Activated T-helper 9 cell treated with anti-CD3 and anti-CD28 coated beads, Interleukin-2, amount 50 U/mL, for 16 hours (primary cell): ENCODE measurements at places on chromosomes 4 and X.

DNA sequence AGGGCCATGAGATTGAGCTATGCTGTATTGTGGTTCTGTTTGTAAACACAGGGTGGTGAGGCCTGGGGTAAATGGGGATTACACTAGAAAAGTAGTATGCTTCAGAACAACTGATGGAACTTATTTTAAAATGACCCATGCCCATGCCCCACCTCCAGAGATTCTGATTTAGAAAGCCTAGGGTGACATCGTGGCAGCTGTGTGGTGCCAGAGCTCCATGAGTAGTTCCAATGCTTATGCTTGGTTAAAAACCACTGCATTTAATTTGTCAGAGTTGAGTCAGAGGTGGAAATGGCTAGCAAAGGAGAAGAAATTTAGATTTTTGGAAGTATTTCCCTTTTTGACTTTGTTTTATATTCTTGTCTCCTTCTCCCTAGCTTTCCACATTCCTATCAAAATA is 63.4 kb upstream of the PDE5A start:
- DNase-seq, result no peak

- DNase-seq, result no peak
Observed at GRCh38 chr4:107125496-107125895, 89.4 kb upstream of the DKK2 start.

- DNase-seq, result no peak
Observed at GRCh38 chr4:72375073-72375736, 193.8 kb downstream of the ADAMTS3 start.

DNA sequence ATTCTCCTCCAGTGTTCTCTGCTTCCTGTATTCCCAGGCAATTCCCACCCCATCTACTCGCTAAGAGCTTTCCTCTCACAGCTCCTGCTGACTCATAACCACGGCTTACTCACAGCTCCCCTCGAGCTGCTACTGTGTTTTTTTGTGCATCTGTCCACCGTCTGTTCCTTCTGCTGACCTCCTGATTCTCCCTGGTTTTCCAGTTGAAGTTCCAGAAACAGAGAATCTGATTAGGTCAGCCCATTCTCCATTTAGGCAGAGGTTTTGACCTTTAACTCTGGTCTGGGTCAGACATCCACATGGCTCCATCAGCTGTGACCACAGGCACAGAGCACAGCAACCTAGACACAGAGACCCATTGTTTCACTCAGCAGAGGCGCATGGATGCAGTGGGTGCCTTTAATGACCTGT is 5.5 kb upstream of the SMIM20 start:
- no peak for DNase-seq

DNA sequence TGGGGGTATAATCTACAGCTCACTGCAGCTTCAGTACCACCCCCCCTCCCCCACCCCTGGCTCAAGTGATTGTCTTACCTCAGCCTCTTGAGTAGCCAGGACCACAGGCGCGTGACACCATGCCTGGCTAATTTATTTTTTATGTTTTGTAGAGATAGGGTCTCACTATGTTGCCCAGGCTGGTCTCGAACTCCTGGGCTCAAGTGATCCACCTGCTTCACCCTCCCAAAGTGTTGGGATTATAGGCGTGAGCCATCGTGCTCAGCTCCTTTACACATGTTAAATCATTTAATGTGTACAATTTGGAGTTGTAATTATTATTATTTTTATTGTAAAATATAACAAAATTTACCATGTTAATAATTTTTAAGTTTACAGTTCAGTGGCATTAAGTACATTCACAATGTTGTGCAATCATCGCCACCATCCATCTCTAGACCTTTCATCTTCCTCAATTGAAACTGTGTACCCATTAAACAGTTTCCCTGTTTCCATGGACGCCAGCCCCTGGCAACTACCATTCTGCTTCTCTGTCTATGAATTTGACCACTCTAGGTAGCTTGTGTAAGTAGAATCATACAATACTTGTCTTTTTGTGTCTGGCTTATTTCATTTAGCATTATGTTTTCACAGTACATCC is 6.1 kb downstream of the SLAIN2 start:
- DNase-seq, result no peak

GRCh38 chrX:36573720-36574119 is 434.4 kb upstream of the FAM47C start:
- DNase-seq, result no peak

DNA sequence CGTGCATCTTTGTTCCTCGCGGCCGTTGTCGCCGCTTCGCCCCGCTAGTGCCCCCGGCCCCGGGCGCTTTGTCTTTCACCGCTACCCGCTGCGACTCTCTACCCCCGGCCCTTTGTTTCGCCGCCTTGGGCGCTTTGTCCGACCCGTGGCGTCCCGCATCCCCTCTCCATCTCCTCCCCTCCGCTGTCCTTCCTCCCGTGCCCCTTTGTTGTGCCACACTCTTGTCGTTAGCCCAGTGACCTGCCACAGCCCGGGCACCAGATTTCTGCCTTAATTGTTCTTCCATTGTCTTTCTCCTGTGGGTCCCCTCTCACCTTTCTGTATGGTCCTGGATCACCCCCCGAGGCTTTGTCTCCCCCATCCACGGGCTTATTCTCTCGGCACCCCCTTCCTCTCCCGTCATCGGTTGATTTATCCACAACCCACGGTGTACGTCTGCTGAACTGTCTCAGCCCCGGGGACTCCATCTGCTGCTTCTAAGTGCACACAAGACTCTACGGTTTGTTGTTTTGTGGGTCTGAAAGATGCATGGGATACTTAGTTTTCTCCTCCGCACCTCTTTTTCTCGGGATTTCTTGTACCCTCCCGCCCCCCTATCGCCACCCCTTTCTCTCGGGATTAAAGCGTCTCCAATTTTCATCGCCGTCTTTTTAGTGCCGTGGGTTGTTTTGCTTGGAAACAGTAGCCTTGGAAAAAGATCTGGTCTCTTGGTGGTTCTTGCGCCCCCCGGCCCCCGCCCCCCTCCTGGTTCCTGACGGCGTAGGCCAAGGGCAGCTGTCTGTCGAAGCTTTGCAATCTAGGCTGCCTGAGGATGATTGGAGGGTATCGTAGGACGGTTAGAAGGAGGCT is 783 bp downstream of the RBPJ start:
- peak; percentile 27 for DNase-seq

DNA sequence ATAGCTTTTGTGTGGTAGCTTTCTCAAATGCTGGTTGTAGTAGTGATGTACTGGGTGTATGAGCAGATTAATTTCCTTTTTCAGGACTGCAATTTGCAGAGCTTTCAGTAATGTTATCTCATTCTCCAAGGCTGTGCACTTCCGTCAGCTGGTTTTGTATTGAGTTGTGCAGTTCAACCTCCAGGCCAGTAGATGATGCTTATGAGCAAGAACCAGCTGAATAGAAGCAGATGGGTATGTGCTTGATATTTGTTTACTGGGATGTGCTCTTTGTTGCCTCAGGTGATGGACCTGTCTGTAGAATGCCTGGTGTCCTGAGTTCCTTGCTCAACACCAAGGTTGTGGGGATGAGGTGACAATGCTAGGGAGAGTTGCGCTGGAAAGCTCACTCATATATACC is 462.8 kb downstream of the PCDH18 start:
- no peak for DNase-seq

GRCh38 chrX:121902463-121902862 is 855.1 kb downstream of the GLUD2 start:
- no peak for DNase-seq

DNA sequence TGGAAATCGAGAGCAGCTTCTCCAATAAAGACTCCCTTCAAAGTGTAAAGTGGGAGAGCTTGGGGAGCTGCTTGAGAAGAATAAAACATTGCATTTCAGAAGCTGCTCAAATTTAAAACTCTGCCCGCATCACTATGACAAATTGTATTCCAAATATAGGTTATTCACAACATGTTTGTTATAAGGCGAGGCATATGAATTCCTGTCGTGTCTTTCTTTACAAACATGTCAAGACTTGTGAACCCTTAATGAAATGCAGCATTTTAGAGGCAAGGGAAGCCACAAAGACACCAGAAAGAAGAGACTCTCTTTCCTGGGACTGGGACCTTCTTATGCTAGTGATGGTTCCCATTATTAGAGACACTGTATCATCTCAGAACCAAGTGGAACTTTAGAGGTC is 311.2 kb downstream of the DHX15 start:
- no peak for DNase-seq

DNA sequence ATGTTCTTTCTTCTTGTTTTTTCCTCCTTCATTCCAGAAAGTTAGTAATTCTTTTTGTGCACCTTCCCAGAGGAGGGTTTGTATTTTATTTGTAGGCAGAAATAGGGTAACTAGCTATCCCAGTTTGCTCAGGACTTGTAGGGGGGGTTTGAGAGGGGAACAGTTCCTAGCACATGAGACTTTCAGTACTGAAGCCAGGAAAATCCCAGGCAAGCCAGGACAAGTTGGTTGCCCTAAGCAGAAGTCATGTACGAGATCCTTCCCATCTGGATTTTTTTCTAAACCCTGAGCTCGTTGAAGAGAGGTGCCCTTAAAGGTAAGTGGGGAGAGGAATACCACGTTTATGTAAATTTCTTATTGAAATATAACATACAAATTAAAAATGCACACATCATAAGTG is 15.6 kb upstream of the TAB3 start:
- DNase-seq, result no peak

DNA sequence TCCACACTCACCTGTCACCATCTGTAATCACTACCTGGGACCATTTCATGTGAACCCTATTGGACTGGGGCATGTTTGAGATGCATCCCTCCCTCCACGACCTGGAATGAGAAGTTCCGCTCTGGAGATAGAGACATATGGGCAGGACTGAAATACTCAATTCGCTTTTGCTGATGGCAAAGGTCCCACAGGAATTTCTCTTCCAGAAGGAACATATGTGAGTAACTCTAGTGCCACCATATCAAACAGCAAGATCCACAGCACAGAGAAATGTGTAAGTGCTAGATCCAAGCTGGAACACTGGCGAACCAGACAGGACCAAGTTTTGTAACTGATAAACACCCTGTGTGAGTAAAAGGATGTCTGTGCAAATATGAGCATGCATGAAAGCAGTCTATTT is 43.9 kb downstream of the SEL1L3 start:
- DNase-seq, result no peak

DNA sequence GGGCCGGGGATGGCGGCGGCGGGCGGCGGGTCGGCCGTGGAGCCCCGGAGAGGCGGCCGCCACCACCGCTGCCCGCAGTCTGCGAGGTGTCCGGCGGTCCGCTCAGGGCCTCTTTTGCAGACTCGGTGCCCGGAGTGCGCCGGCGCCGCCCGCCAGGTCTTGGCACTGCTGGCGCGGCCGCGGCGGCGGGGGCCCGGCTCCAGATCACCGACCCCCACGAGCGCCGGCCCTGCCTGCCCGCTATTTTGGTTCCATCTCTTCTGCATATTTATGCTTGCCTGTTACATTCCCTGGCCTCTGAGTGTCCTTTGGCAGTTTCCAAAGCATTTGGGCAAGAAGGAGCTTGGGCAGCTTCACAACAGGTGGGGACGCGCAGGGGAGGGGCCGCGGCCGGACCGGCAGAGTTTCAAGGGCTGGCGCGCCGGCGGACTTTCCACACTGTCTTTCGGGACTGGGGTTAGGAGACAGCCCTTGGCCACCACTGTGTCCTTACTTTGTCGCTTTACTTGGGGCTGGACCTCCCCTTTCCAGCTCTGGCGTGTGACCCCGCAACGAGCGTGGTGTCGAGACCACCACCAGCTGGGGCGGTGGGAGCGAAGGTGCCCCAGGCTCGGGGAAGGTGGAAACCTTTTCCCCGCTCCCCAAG is 668 bp upstream of the TAPT1 start:
- DNase-seq, result peak; percentile 25

- no peak for DNase-seq
Observed at GRCh38 chrX:49792376-49792775, 36.7 kb upstream of the PAGE4 start.

- DNase-seq, result no peak
Observed at GRCh38 chr4:94583914-94584641, 132.3 kb downstream of the PDLIM5 start.

- no peak for DNase-seq
Observed at GRCh38 chr4:185092535-185093197, 50.4 kb upstream of the SLC25A4 start.

DNA sequence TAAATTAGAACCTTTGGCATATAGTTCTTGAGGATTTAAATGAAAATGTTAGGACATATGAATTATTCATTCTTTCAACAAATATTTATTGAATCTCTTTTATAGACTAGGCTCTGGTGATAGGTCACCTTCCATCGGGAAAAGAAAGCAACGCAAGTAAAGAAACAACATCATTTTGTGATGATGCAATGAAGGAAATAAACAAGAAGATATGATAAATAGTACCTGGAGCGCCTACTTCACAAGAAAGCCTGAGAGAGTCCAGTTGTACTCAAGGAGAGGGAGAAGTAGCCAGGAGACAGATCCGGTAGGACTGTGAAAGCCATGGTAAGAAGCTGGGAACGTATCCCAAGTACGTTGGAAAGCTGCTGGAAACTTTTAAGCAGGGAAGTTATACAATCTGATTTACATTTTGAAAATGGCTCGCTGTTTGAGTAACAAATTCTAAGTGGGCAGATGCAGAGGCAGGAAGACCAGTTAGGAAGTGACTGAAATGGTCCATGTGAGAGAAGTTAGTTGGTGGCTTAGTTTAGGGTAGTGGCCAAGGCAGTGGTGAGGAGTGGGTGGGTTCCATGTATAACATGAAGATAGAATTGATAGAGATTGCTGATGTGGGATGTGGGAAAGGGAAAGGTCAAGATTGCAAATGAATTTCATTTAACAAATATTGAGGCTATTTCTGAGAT is 17.7 kb upstream of the CPE start:
- DNase-seq, result no peak

DNA sequence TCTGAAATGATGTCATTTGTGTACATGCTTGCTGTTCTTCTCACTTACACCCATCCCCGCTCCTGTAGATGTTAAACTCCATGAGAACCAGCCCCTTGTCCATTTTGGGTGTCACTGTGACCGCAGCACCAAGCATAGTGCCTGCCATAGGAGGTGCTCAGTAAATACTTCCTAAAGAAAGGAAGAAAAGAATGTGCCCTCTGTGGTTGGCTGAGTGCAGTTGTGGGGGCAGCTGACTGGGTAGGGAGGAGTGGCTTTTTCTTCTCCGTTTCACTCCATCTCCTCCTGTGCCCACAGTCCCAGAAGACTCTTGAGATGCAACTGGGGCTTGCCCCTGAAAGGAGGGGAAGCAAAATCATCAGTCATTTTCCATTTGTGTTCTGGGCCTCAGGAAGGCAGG is 25.5 kb downstream of the PHEX start:
- no peak for DNase-seq

DNA sequence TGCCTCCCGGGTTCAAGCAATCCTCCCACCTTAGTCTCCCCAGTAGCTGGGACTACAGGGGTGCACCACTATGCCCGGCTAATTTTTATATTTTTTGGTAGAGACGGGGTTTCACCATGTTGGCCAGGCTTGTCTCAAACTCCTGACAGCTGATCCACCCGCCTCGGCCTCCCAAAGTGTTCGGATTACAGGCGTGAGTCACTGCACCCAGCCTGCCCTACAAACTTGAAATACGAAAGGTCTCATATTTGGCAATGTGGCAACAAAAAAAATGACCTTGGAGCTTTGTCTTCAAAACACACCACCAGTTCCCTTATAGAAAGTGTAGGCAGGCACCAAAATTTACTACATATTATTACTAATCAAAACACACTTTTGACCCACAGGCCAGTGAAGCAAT is 22.9 kb upstream of the PTCHD1 start:
- DNase-seq, result no peak

GRCh38 chr4:82579932-82580331 is 18.1 kb upstream of the TMEM150C start:
- DNase-seq, result no peak

- no peak for DNase-seq
Observed at GRCh38 chr4:72390409-72390808, 178.6 kb downstream of the ADAMTS3 start.
